Neural crest cell (in vitro differentiated cells): ENCODE measurements at places on chromosomes 6 and 20. TPM values are rescaled to one million over a fixed set of nuclear protein-coding genes. Genes with fewer than 3 reads are reported as not detected.

GRCh38 chr20:2385496-2385895 lies 4.8 kb downstream of the TGM6 start:
- H3K4me1 ChIP-seq, result no peaks in the 10 kb centered on the region
- H3K4me3 ChIP-seq, result no peak overlapping the region
- H3K36me3 ChIP-seq, result no peaks in the 10 kb centered on the region
- DNase-seq, result no peak
- H3K27me3 ChIP-seq, result peaks cover 9% of the 10 kb centered on the region
- no peak overlapping the region for H3K27ac ChIP-seq

GRCh38 chr6:16503241-16503775 lies 258.0 kb downstream of the ATXN1 start:
- H3K4me1 ChIP-seq, result peaks cover under 1% of the 10 kb centered on the region
- no peak for DNase-seq
- no peak overlapping the region for H3K4me3 ChIP-seq
- peaks cover 1% of the 10 kb centered on the region for H3K36me3 ChIP-seq
- no peak overlapping the region for H3K27ac ChIP-seq
- H3K27me3 ChIP-seq, result no peaks in the 10 kb centered on the region

The HCRTR2 gene
- total RNA-seq, result not detected in 2 replicates

DNA sequence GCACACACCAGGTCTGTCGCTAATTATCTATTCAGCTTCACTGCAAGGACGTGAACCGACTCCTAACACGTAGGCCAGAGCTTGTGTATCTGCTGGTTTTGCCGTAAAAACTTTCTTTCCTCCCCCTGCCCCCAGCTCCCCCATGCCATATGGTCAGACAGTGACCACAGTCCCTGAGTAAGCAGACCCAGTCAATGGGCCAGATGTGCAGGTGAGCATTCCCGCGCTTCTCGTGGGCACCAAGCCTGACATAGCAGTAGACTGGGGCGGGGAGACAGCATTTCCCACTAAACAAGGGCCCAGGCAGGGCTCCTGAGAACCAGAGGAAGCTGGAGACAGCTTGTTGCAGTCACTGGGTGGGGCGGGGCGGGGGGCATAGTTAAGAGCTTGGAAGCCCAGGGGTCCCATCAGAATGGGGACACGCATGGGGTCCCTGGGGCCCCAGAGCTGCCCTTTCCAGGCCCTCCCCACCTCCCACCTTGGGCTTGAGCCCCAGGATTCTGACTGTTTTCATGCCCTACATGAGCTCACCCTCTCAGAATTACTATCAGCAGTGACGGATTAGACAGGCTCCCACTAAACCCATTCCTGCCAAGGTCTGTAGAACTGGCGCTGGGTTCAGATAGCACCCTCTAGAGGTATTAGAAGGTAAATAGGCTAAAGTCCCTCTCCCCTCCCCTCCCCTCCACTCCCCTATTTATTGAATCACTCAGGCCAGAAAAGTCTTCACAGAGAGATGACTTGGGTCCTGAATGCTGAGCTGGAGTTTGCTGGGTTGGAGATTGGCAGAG lies 51.8 kb downstream of the CDH26 start:
- H3K4me3 ChIP-seq, result no peak overlapping the region
- no peaks in the 10 kb centered on the region for H3K36me3 ChIP-seq
- DNase-seq, result no peak
- H3K4me1 ChIP-seq, result peaks cover 5% of the 10 kb centered on the region

GRCh38 chr6:22980446-22980845 lies 411.1 kb downstream of the HDGFL1 start:
- H3K27ac ChIP-seq, result no peak overlapping the region
- H3K4me1 ChIP-seq, result no peaks in the 10 kb centered on the region
- H3K4me3 ChIP-seq, result no peak overlapping the region
- H3K36me3 ChIP-seq, result peaks cover 12% of the 10 kb centered on the region
